ENCODE measurements at places on chromosomes 4 and X.
A peak's percentile ranks its signal among the peaks of the same experiment; 100 is the strongest.

DNA sequence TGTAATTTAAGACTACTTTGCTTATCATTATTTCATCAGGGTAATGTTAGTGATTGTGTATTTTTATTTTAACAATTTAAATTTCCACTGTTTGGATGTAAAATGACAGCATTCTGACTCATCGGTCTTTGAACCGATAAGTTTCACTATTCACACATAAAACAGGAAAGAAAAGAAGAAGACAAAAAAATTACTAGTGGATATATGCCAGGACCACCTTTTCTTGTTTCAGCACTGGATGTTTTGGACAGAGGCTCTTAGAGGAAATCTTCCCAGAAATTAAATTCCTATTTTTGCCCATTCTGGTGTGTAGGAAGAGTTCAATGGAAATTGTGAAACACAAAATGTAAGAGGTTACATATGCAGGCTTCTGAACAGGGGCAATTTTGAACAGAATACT lies 57.4 kb downstream of the VEGFC start:
- no peak for DNase-seq

GRCh38 chrX:29107231-29107630 lies 520.0 kb downstream of the IL1RAPL1 start:
- no peak for DNase-seq

DNA sequence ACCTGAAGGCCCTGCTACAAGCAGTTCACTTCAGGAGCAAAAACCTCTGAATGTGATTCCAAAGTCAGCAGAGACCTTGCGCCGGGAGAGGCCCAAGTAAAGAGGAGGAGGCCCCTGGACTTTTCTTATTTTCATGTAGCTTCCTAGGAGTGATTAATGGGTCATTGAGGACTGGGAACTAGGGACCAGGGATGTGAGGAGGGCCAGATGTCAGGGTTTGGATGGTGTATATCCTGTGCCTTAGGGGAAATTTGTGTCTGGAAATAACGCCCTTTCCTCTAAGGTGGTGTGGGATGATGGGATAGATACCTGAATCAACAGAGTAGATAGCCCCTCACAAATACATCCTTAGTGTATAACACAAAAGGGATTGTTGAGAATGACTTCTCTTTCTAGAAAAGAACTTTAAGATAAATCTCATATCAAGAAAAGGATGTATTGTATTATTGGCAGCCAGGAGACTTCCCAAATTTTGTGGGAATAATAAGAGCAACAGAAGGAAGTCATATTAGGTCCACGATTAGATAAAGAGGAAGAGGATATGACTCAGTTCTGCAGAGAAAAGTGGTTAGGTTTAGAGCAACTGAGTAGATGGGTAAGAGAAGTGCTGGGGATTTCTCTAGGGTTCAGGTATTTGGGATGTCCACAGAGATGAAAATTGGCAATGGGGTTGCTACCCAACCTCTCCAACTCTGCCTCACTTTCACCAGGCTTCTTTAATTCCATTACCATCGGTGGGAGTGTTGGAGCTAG lies 1.1 kb downstream of the ITGB1BP2 start:
- DNase-seq, result no peak

DNA sequence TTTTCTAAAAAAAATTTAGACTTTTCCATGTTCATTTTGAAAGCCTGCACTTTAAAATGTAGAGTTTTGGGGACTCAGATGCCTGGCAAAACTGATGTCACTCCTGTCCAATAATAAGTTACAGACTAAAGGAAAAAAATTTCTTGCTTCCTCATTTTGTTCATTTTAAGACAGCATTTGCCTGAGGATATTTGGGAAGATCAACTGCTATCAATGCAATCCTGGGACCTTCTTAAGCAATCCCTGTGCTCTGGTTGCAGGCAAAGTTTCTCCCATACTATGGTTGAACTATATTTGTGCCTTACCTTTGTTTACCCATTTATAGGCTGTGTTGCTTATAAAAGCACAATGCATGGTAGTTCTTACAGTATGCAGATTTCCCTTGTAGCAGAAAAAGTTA lies 280.4 kb downstream of the CFAP47 start:
- no peak for DNase-seq

DNA sequence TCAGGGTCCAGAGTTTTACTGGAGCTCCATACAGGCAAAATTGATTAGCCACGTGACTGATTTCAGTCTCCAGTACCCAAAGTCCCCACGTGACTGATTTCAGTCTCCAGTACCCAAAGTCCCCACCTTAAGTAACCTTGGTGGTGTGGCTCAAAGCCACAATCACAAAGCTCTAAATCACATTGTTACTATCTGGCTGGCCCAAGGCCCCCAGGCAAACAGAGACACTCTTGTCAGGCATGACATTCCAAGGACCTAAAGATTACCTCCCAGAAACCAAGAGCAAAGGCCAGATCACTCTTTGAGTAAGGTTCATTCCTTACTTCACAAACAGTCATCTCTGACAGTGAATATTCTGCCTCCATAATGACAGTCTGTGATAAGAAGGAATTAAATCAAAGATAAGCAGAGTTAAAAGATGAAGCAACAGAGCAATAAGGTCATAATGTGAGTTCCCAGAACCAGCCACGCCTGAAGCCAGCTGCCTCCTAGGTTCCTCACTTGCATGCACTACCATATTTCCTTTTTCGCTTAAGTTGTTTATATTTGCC lies 78.5 kb downstream of the ANXA3 start:
- DNase-seq, result peak; percentile 74

- no peak for DNase-seq
Observed at GRCh38 chrX:75096331-75096730, 59.8 kb downstream of the ABCB7 start.

- DNase-seq, result no peak
Observed at GRCh38 chrX:2645563-2645962, 45.5 kb upstream of the CD99 start.

DNA sequence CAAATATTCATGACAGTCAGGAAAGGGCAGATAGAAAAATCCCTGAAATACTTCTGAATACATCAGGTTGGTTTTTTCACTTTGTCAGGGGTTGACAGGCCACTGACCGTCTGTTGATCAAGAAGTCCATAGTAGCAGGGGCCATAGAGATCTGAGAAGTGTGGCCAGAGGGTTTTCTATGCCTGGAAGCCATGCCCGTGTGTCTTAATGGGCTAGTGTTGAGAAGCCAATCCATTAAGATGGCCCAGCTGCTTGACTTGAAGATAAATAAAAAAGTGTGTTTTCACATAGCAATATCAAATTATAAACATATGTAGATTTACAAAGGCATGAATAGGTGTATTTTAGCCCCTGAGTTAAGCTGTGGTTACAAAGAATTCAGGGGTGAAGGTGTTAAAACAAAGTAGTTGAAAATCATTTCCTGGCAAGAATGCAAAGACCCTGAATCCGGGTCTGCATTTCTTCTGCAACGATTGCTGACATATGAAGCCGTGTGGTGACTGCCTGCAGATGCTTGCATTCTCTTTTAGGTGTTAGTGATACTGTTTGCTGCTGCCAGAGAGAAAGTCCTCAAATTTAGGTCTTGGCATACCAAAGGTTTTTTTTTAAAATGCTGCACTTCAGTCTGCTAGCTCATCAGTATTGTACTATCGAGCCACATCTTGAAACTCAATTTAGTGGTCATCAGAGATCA lies 9.3 kb upstream of the LIMCH1 start:
- DNase-seq, result no peak

DNA sequence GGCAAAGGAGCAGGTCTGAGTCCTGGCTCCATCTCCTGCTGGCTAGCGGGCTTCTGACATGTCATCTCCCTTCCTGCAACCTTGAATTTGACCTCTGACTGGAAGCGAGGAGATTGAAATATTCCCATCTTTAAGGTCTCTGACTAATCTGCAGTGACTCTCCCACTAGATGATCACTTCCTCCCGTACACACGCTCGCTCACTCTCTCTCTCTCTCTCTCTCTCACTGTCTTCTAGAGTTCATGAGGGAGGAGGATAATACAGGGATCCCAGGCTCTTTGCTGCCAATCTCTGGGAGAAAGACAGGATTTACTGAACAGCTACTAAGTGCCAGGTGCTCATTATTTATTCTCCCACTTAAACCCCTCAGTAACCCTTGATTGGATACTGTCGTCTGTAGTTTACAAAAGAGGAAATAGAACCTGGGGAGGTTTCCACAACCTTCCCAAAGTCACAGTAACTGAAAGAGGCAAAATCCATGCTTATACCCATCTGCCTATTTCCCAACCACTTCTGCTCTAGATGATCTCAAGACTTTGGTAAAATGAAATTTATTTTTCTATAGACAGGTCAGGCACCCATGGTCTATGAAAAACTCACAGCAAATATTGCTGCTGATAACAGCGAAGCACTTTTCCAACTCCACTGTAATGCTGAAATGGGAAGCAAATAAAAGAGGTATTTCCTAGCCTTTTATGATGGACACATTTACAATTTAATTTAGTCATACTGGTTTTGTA lies 193.5 kb upstream of the C1QTNF7 start:
- DNase-seq, result no peak
